Left forelimb (tissue), 1 donor: ENCODE measurements at places on chromosomes 16 and 17.

GRCh38 chr16:28910086-28911031 is 14.7 kb downstream of the RABEP2 start:
- DNase-seq: no peak

- DNase-seq: no peak
These were observed 26.0 kb upstream of the MPHOSPH6 start for GRCh38 chr16:82195917-82196494.

GRCh38 chr17:77734371-77735080 is 224.0 kb upstream of the TNRC6C start:
- DNase-seq: peak; percentile 91

DNA sequence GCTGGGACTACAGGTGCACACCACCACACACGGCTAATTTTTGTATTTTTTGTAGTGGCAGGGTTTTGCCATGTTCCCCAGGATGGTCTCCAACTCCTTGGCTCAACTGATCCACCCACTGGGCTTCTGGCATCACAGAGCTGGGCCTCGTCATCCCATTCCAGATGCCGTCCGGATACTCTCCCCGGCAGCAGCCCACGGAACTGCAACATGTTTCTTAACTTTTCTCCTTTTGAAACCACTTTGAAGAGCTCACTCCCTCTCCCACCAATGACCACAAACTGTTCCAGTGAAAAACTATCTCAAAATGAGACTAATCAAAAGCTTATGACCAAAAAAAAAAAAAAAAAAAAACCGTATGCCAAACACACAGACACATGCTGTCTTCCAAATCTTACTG is 17.6 kb downstream of the PEMT start:
- DNase-seq: no peak

DNA sequence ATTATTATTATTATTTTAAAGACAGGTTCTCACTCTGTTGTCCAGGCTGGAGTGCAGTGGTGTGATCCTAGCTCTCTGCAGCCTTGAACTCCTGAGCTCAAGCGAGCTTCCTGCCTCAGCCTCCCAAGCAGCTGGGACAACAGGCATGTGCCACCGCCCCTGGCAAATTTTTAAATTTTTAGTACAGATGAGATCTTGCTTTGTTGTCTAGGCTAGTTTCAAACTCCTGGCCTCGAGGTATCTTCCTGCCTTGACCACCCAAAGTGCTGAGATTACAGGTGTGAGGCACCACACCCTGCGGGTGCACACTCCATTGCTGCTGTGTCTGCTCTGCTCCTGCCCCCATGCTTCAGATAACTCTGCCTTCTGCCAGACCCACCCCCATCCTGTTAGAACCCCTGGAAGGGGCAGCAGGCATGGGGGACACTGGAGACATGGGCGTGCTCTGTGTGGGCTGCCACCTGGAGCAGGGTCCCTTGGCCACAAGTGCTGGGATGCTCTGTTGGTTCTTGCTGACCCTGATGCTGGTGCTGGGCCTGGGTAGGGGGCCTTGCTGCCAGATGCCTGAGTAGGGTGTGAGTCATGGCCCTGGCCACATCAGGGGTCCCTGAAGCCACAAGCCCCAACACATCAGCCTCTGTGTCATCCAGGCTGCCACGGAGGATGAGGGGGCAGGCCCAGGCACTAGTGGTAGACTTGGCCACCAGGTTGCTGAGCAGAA is 2.6 kb downstream of the GGT6 start:
- peak; percentile 60 for DNase-seq

GRCh38 chr17:76063875-76064546 is 8.3 kb downstream of the SRP68 start:
- DNase-seq: no peak

- no peak for DNase-seq
These were observed 7.9 kb downstream of the KATNB1 start for GRCh38 chr16:57743458-57743857.

- DNase-seq: no peak
These were observed 12.9 kb downstream of the DRC3 start for GRCh38 chr17:17985555-17985954.

GRCh38 chr17:27381007-27381501 is 75.2 kb upstream of the KSR1 start:
- no peak for DNase-seq

- no peak for DNase-seq
These were observed 17.1 kb upstream of the C17orf113 start for GRCh38 chr17:42067371-42068091.

DNA sequence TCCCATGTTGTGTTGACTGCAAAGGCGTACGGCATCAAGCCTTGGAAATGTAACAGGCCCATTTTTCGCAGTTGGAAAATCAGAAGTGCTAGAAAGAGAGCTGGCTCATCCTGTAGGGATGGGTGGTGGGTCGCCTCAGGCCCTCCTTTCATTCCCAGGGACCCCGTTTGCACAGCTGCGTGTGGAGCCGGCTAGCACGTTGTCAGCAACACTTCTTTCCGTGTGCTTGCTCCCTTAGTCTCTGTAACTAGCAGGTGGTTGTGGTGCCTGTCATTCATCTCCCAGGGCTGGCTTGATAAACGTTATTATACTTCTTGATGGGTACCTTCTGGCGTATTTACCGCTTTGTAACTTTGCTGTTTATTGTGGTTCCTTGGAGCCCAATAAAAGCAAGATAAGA is 239.0 kb upstream of the CACNG5 start:
- no peak for DNase-seq

DNA sequence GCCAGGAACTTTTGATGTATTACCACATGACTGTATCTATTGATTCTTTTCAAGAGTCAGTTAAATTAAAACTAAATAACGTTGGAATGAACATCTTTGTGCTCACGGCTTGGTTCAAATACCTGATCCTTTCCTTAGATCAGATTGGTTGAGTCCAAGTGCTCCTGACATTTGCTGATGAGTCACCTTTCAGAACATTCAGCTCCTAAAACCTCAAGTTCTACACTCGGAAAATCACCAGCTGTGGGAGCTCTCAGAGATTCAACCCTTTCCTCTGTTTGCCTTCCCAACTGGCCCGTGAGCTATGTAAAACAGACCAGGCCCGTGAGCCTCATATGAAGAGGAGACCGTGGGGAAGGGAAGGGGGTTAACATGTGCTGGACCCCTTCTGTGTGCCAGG is 68.1 kb downstream of the RTN4RL1 start:
- no peak for DNase-seq

DNA sequence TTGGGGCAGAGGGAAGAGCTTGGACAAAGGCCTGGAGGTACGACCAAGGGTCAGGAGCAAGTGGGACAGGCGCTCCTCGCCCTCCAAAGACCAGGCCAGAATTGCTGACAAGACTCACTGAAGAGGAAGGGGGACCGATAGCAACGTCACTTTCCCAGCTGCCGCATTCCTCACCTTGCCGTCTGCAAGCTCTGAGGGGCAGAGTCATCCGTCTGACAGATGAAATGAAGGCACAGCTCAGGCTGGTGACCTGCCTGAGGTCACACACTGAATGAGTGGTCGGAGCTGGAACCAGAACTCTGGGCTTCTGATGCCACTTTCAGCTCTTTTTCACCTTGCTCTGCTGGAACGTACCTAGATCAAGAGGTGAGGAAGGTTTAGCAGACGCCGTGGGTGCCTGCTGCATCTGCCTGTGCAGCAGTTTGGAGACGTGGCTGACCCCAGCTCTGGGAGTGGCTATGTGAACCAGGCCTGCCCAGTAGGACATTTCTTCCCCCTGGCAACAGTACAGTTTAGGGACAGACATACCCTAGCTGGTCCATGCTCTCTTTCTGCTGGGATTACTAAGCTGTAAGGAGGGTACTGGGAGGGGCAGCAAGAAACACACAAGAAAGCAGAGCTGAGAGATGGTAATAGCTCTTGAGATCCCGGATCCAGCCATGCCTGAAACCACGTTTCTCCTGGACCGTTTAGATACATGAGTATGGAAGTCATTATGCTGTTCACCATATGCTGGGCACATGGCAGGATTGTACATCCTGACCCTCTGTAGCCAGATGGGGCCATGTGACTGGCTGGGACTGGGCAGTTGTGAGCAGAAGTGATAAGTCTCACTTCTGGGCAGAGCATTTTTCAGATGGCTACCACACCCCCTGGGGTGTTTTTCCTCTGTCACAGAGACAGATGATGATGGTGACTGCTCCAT is 50.9 kb downstream of the IL21R start:
- no peak for DNase-seq

DNA sequence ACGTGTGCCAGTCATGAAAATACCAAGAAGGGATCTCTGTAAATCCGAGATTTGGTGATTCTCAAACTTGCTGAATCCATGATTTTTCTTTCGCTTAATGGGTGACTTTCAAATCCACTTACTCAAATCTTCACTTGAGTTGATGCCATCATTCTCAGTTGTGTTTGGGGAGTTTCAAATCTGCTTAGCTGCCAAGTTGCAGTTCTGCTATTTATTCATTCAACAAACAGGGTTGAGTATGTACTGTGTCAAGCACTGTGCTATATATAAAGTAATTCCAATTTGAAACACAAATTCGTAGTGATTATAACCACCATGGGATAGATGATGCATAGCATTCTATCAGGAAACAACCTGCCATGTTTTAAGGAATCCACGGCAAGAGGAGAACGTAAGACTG is 394.3 kb downstream of the CDH13 start:
- no peak for DNase-seq

- DNase-seq: peak; percentile 18
These were observed 91.0 kb downstream of the WSCD1 start for GRCh38 chr17:6160911-6161855.

GRCh38 chr16:87390641-87391323 is 1.4 kb upstream of the MAP1LC3B start:
- DNase-seq: no peak

DNA sequence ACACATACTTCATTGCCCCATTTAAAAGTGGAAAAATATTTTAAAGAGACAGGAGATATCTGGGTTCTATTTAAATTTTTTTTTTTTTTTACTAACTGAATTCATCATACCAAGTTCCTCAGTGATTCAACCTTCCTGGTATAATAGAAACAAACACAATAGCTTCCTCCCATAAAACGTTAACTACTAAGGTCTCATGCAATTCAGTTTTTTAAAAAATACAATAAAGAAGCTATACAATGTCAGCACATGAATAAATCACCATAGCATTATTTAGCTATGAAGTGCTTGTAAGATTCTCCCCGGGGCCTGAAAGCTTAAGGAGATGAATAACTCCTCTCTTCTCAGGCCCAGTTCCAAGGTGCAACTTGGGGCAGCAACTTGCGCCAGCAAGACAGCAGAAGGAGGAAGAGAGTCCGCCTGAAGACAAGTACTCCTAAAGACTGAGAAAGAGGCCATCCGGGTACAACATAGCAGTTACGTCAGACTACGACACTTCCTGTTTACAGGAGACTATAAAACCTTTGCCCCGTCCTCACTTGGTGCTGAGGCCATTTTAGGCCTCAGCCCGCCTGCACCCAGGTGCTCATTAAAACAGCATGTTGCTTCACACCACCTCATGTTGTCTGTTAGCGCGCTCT is 81.5 kb downstream of the MYO1D start:
- no peak for DNase-seq

DNA sequence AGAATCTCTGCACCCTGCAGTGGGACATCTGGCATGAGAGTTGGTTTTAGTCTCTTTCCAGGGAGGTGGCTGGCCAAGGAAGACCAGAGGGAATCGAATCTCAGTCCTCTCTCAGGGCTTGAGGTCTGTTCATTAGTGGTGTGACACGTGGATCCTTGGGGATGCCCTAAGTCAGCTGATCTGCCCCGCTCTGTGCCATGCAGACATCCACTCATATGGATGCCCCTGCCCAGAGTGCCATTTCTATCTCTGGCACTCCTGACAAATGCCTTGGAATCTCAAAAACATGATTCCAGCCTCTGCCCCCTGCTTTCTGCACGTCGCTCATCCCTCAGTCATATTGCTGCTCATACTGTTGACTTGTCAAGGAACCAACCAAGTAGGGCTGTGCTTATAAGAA is 38.8 kb downstream of the WSCD1 start:
- DNase-seq: peak; percentile 25

GRCh38 chr17:2083613-2084035 is 28.7 kb downstream of the HIC1 start:
- DNase-seq: no peak

GRCh38 chr16:77548766-77549165 is 113.9 kb upstream of the ADAMTS18 start:
- DNase-seq: no peak

- DNase-seq: no peak
These were observed at the start of gene SLFN12L for GRCh38 chr17:35537601-35538141. Gene SLFN12L (minus strand): TSS chr17:35537678. CDS start chr17:35522364, 15,314 bp downstream.

DNA sequence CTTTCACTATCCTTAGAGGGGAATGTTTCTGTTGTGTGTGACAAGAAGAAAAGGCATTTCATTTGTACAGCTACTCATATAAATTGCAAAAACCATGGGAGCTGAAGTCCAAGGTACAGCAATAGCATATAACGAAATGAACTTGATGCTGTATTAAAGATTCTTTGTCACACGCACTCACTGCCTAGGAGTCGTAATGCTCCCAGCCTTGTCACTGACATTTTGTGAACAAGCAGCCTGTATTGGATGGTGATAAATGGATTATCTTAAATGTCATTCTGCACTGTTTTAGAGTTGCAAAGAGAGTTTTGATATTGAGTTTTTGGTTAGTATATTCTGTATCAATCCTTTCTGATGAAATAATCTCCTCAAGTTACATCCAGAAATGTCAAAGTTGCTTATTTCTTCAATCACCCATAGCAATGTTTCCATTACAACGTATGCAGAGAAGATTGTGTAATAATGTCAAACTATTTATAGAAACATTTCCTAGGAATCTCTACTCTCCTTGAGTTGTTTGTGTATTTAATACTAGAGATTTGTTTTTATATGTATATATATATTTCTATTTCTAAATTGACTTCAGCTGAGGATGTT is 270.6 kb downstream of the FTO start:
- no peak for DNase-seq

DNA sequence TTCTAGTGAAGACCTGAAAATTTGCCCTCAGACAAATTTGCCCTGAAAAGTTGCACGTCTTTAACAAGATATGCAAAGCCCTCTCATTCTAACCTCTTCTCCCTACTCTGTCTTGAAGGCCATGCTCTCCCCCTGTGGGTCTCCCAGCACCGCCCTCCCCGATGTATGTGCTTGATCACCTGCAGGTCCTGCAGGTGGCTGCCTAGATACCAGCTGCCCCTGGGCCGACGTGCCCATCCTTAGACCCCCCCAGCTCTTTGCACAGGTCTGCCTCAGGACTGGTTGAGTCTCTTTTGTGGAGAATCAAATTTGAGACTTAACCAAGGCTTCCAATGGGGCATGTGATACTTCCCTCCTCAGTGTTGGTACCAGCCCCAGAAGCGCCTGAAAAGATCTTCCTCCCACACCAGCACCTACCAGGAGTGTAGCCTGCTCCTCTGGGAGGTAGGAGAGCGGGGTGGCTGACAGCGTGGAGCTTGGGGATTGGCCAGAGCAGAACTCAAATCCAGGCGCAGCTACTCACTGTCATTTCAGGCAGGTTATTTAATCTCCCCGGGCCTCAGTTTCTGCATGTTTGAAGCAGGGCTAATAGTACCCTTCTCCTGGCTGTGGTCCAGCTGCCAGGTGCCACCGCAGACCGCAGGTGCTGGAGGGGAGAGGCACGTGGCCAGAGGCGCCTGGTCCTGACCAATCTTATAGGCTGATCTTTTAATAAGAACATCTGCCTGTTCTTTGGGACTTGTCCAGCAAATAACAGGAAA is 4.5 kb upstream of the MRPL38 start:
- DNase-seq: no peak
